ENCODE measurements at places on chromosomes 6 and 20.

DNA sequence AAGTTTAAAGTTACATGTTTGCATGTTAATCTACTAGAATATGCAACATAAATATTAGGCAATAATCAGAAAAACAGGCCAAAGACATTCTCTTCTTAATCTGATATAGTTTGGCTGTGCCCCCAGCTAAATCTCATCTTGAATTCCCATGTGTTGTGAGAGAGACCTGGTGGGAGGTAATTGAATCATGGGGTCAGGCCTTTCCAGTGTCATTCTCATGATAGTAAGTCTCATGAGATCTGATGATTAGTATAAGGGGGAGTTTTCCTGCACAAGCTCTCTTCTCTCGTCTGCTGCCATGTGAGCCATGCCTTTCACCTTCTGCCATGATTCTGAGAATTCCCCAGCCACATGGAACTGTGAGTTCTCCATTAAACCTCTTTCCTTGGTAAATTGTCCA lies 1241.7 kb upstream of the ADGRB3 start:
- no peaks in the 10 kb centered on the region for H3K4me1 ChIP-seq
- no peaks in the 10 kb centered on the region for H3K27me3 ChIP-seq
- DNase-seq, result no peak
- no peaks in the 10 kb centered on the region for H3K36me3 ChIP-seq

- H3K27me3 ChIP-seq, result no peaks in the 10 kb centered on the region
- no peaks in the 10 kb centered on the region for H3K36me3 ChIP-seq
- DNase-seq, result peak; percentile 86
- H3K4me1 ChIP-seq, result peaks cover 21% of the 10 kb centered on the region
- no peak overlapping the region for H3K4me3 ChIP-seq
Measured at GRCh38 chr20:1820138-1821079, 74.8 kb upstream of the SIRPA start.

DNA sequence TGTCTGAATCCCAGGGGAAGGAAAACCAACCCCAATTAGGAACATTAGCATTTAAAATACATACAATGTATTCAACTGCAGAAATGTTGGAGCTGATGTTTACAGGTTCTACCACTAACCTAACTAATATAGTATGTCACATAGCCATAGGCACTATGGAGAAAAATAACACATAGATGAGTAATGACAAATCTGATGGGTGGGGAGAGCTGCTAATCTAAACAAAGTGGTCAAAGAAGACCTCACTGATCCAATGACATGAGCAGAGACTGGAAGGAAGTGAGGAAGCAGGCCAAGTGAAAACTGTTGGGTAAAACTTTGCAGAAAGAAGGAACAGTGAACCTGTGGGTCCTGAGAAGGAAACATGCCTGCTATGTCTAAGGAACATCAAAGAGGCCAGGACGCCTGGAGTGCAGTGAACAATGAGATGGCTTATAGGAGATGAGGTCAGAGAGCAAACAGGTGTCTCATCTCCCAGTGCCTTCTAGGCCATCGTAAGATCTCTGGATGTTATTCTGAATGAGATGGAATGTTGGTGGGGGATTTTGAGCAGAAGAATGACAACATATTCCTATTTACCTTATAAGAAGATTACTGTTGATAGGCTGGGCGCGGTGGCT lies 135.7 kb downstream of the ALDH8A1 start:
- H3K27ac ChIP-seq, result no peak overlapping the region
- H3K36me3 ChIP-seq, result no peaks in the 10 kb centered on the region

- no peaks in the 10 kb centered on the region for H3K36me3 ChIP-seq
- no peak within 1 kb of the TSS for H3K27ac ChIP-seq
- H3K27me3 ChIP-seq, result no peaks in the 10 kb centered on the region
- H3K4me3 ChIP-seq, result peak within 1 kb of the TSS; percentile 47
Measured at GRCh38 chr20:50690650-50691572, at the start of gene RIPOR3. TSS of gene RIPOR3 (minus strand) at chr20:50691542. CDS start at chr20:50691128, 414 bp downstream.

- DNase-seq, result peak; percentile 42
- no peaks in the 10 kb centered on the region for H3K27me3 ChIP-seq
- H3K27ac ChIP-seq, result no peak overlapping the region
- peaks cover 11% of the 10 kb centered on the region for H3K36me3 ChIP-seq
- H3K4me3 ChIP-seq, result peak overlapping the region; percentile 23
- peaks cover 2% of the 10 kb centered on the region for H3K4me1 ChIP-seq
Measured at GRCh38 chr20:32456869-32457478, 98.8 kb downstream of the ASXL1 start.

- H3K4me3 ChIP-seq, result no peak overlapping the region
- no peaks in the 10 kb centered on the region for H3K27me3 ChIP-seq
- no peak for DNase-seq
- no peak overlapping the region for H3K27ac ChIP-seq
- no peaks in the 10 kb centered on the region for H3K36me3 ChIP-seq
Measured at GRCh38 chr6:18326980-18327379, 60.2 kb upstream of the RNF144B start.

DNA sequence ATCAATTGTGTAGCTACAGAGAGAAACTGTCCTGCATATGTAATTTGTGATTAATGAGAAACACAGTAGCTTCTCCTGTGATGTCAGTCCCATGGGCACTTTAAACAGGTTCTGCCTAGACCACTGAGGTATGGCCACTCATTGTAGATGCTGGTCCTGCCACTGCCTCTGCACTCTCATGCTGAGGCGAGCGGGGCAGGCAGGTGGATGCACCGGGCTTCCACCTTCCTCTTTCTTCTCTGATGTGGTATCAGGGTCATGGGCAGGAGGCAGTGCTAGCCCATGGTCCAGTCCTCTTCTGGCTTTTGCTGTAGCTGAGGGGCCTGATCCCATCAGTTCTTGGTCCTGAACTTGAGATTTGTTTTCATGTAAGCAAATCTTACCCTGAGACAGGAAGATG lies 58.7 kb downstream of the ADGB start:
- H3K4me1 ChIP-seq, result no peaks in the 10 kb centered on the region
- no peaks in the 10 kb centered on the region for H3K27me3 ChIP-seq
- no peak overlapping the region for H3K27ac ChIP-seq
- no peak for DNase-seq

DNA sequence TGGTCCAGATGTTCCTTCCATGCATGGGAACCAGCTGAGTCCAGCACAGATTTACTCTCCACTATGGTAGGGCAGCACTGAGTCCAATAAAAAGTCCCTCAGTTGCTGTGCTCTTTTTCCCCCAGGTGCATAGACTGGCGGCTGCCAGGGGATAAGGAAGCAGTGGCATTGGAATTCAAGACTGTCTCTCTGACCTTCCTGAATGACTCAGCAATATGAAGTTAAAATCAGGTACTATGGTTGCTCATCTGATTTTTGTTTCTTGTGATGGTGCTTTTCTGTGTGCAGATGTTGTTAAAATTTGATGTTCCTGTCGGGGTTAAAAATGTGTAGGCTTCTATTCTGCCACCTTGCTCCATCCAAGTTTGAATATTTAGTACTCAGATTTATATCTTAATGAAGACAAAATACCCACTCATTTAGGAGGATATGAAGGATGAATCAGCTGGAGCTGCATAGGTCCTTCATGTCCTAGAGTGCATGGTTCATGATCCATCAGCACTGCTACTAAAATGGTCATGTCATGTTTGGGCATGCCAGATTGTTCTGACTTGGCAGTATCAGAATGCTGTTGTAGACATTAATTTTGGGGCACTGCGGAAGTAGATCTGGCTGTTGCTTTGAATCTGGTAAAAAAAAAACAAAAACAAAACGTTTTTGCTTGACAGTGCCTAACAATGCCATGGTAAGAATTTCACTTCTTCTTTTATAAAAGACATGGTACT lies 321.2 kb upstream of the MAP3K7 start:
- no peak for DNase-seq

DNA sequence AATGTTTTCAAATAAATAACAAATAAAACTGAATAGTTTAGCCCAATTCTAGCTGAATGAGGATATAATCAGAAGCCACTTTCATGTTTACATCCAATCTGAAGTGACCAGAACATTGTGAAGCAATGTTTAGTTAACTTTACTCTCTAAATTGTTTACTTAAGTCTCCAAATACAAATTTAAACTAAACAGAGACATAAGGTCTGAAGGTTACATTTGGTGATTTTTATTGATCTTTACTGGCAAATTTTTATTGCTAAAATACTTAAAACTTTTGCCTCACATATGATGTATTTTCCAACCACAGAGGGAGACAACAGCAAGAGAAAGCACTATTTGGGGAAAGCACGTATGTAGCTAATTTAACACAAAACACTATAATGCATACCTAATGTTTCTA lies 106.8 kb upstream of the THEMIS start:
- DNase-seq, result no peak
- H3K4me1 ChIP-seq, result no peaks in the 10 kb centered on the region
- H3K36me3 ChIP-seq, result no peaks in the 10 kb centered on the region
- H3K4me3 ChIP-seq, result no peak overlapping the region

DNA sequence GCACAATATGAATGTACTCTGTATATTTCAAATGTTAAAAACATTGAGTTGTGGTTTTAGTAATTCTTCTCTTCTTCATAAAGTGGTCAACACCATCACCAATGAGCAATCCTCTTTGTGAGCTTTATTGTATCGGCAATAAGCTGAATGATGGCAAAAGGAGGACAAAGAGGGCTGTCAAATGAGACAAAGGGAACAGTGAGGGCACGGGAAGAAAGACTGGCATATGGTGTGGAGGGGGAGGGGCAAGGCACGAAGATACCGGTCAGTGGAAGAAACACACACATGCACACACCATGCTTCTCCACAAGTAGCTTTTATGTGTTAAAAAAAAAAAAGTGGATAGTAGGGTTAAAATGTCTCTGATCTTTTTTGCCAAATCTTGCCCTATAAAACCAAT lies 506.8 kb upstream of the CITED2 start:
- no peak for DNase-seq
- H3K4me1 ChIP-seq, result peaks cover 18% of the 10 kb centered on the region
- no peak overlapping the region for H3K27ac ChIP-seq
- H3K27me3 ChIP-seq, result no peaks in the 10 kb centered on the region
- no peaks in the 10 kb centered on the region for H3K36me3 ChIP-seq

Measured in fibroblast of lung (primary cell).